ENCODE measurements at places on chromosomes 2 and 18.
A peak's percentile ranks its signal among the peaks of the same experiment; 100 is the strongest.

- no peak for DNase-seq
Observed at GRCh38 chr2:216665242-216665641, 30.1 kb downstream of the IGFBP5 start.

DNA sequence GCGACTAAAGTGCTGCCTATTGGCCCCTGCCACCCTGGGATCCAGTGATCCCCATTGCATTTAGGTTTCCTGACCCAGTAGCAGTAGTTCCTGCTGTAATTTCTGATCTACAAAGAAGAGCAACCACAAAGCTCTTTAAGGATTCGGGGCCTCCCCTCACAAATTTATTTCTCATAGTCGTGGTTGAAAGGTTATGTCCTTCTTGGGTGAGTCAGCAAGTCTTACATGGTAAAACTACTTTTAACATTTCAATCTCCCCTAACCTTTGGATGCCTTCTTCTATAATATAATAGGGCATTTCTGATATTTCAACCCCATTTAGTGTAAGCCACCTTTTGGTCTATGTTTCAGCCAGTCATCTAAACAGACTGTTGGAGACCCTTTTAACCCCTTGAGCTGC is 14.9 kb downstream of the PIKFYVE start:
- no peak for DNase-seq

DNA sequence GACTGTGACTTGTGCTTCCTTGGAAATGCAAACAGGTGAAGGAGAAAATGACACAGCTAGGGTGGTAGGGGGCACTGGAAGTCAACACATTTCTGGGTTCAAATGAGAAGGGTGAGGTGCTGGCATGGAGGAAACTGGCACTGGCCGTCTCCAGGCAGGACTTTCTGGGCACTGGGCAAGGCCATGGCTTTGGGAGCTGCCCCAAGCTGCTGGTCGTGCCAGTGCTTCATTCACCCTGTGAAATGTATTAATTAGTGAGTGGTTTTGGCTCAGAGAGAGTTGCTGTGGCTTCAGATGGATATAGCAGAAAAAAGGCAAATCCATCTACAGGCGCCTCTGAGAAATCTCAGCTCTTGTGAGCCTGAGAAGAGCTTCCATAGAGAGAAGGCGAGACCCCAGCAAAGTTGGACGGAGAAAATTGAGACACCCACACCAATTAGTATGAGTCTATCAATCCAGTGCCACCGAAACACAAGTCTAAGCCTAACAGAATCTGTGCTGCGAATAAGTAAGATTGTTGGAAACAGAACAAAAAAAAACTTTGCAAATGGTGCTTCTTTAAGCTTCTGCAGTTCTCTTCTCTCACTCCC is 202.1 kb upstream of the TNP1 start:
- no peak for DNase-seq

DNA sequence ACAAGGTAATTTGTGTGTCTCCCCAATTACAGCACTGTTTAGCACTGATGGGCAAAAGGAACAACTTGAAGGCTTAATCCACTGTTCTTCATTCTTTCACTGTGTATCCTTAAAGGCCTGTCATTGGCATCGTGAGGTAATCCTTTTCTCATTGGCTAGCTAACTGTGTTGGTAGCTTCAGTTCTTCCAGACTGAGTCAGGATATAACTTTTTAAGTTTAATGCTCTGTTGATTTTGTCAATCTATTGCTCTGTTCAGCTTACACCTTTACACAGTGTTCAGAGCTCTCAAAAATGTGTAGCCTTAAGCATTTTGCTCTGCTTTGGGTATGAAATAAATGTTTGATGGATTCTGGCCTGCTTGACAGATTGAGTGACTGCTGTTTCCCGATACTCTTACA is 148.2 kb downstream of the KIAA1328 start:
- DNase-seq: no peak

GRCh38 chr2:45466053-45466452 is 145.0 kb downstream of the SRBD1 start:
- no peak for DNase-seq

GRCh38 chr2:240575101-240575965 is 7.0 kb downstream of the RNPEPL1 start:
- DNase-seq: no peak

DNA sequence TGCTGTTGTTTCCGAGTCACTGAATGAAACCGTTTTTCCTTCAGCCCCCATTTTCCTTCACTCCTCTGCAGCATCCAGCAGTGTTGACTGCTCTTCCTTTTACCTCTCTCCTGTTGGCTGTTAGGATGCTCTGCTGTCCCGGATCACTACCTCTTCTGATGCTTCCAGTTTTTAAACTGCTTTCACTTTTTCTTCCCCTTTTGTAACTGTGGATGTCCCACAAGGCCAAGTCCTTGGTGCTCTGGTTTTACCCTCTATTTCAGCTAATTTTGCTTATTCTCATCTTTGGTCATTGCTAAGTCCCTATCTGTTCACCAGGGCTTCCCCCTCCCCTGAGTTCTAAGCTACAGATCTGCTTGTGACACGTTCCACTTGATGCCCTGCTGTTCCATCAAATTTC is 39.4 kb upstream of the MAP4K3 start:
- no peak for DNase-seq

DNA sequence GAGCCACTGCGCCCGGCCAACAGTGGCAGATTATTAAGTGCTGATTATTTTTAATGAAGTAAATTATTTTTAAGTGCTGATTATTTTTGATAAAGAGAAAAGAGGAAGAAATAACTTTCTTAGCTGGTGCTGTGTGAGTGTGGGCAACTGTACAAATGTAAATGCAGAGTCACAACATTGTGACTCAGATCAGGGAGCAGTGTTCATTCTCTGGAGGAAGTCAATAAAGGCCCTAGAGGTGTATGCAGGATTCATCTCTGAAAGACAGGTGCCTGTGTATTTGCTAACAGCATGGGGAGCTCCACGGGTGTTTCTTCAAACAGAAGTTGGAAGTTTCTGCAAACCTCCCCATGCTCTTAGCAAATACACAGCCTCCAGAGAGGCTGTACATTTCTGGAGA is 6.2 kb downstream of the KRTCAP3 start:
- DNase-seq: no peak

DNA sequence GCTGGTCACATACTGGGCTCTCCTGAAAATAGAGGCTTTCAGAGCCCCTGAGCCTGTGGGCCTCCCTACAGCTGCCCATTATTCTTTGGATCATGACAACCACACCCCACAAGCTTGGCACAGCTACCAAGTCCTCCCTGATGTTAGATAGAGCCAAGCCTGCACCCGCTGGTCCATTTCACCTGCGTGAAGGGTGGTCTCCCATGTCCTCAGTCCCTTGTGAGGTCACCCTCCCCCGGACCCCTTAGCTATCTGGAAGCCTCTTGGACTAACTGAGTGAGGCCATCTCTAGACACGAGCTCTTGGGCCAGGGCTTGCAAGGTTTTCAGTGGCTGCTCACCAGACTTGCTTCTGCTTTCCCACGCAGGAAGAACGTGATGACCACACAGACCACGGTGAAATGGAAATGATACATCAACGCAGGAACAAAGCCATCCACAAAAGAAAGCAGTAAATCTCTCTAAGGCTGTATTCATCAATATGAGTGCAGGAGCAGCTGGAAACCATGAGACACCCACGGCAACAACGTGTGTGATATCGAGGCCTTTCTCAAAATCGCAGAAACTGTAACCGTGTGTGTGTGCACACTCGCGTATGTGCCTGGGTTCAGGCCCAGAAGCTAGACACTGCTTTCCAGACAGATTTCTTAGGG is 10.1 kb upstream of the MAL start:
- no peak for DNase-seq

DNA sequence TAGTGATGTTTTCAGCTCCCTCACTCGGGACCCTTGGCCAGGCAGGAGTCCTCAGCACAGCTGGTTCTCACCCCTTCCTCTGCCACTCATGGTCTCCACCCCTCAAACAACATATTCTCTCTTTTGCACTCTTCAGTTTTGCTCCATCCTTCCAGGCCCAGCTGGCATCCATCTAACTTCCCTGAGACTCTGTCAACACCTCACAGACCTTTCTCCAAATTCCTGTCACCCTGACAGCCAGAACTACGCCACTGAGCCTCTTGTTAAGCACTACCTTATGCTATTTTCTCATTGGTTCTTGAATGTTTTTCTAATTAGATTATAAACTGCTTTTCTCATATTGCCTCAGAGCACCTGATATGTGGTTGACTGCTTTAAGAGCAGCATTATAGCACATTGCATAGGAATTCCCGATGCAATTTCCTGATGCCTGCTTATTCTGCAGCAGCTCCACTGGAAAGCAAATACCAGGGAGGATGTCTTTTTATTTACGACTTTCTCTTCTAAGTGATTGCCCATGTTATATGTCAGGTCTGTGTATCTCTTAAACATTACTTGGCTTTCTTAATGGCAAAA is 12.4 kb upstream of the INO80C start:
- no peak for DNase-seq

GRCh38 chr2:177619461-177619860 is 226.9 kb downstream of the AGPS start:
- no peak for DNase-seq

DNA sequence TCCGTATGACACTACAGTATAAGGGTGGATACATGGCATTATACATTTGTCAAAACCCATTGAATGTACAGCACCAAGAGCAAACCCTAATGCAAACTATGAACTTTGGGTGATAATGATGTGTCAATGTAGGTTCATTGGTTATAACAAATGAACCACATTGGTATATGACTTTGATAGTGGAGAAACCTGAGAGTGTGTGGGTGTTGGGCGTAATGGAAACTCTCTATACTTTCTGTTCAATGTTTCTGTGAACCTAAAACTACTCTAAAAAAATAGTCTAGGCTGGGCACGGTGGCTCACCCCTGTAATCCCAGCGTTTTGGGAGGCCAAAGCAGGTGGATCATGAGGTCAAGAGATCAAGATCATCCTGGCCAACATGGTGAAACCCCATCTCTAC is 6.5 kb upstream of the ACTG2 start:
- DNase-seq: no peak

- no peak for DNase-seq
Observed at GRCh38 chr2:831622-832021, 119.0 kb upstream of the SNTG2 start.

DNA sequence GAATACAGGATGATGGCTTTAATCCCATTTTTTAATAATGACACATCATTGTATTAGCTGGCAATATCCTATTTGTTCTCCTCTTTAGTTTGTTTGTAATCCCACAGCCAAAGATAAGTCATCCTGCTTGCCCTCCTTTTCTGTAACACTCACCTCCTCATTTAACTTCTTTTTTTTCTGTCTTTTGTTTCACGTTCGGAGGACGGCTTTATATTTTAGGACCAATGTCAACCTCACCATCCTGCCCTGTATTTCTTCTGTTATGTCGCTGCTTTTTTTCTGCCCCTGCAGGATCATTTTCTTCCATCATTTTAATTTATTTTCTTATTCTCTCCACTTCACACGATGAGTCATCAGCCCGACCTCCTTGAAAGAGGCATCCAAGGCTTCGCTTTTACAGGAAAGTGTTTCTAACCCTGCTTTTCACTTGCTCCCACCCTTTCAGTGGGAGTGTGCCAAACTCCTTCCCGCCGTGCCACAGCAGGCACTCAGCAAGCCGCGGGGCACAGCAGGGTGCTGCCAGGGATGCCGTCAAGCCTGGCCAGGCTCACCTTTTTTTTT is 11.4 kb downstream of the RAB31 start:
- DNase-seq: no peak

GRCh38 chr2:204005940-204006721 is 69.6 kb downstream of the ICOS start:
- DNase-seq: peak; percentile 67

- DNase-seq: no peak
Observed at GRCh38 chr2:147648471-147648870, 196.4 kb upstream of the ACVR2A start.

DNA sequence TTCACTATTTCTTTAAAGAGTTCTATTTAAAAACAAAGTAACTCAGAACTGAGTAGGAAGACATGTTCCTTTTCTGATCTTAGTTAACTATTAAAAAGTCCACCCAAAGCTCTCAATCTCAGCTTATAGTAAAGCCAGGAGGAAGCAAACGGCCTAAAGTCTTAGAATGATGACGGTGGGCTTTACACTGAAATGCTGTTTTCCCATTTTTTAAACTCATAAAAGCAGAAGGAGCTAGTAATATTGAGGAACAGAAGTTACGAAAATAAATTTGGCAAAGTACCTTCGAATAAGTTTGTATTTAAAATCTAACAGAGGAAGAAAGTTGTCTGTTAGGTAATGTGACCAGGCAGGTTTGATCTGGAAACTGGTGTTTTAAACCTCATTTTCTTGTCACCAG is 111.1 kb downstream of the ZNF532 start:
- DNase-seq: no peak

DNA sequence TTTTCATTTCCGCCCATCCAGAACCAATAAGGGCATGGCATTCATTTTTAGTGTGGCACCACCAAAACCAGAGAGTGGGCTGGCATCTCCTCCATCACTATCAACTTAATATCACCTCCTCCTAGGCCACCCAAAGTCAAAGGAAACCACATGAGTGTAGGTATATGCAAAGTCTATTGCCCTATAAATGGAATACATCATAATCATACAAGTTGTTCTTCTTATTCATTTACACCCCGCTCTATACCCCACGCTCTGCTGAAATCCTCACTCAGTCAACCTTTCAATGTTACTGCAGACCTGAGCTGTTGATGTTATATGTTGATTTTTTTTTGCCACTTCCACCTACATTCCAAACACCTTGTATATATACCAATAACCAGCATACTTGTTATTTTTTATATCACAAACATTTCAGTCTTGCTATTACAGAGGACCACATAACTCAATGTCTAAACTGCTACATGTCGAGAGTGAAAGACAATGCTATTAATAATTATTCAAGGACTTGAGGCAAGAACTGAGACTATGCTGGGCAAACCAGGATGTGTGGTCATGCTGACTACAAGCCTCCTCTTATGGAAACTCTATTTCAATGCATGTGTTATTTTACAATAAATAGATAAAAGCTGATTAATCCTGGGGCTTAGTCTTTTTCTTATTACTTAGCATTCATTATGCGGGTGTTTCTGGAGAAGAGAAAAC is 466.5 kb upstream of the ID2 start:
- DNase-seq: no peak

GRCh38 chr2:217413193-217413592 is 553.3 kb upstream of the TNP1 start:
- DNase-seq: no peak

DNA sequence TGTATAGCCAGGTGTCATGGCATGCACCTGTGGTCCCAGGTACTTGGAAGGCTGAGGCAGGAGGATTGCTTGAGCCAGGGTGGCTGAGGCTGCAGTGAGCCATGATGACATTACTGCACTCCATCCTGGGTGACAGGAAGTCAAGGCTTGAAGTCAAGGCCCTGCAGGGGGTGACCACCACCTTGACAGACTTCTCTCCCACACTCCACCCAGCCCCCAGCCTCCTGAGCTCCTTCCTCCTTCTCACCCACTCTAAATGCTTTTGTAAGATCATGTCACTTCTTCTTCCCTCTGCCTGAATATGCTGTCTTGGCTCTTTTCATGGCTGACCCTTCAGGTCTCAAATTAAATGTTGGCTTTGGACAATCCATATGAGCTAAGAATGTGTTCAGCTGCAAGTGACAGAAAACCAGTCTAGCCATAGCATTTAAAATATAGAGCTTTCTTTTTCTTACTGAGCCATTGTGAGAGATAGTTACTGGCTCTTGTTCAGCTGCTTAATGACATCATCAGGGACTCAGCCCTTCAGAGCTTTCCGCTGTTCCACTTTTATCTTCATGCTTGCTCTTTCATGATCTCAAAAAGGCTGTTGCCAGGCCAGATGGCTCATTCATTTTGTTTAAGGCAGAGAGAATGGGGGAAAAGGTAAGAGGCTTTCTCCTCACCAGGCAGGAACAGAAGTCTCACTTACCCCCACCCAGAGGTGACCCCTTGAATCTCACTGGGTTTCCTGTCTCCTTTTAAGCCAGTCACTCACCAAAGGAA is 36.7 kb upstream of the TTC39C start:
- peak; percentile 44 for DNase-seq

Data from CD4-positive, alpha-beta T cell treated with Interleukin-2 at 100 ng/mL for 4 hours (primary cell).